ENCODE measurements at places on chromosomes 5 and 9. TPM values are rescaled to one million over a fixed set of nuclear protein-coding genes. Genes with fewer than 3 reads are reported as not detected.

The CCDC69 gene
- polyA plus RNA-seq: 70.7 TPM

The PCA3 gene
- 0.07 TPM for polyA plus RNA-seq

The OTULINL gene
- 0.52 TPM for polyA plus RNA-seq

The EHMT1 gene
- polyA plus RNA-seq: 29.0 TPM

The ORM2 gene
- not detected for polyA plus RNA-seq

The GABBR2 gene
- polyA plus RNA-seq: 0.08 TPM

The SERF1A gene
- polyA plus RNA-seq: 1.8 TPM

The BTNL8 gene
- not detected for polyA plus RNA-seq

The MED10 gene
- polyA plus RNA-seq: 98.1 TPM

The IFNA21 gene
- polyA plus RNA-seq: not detected

The NIPAL4 gene
- 0.03 TPM for polyA plus RNA-seq

The IL11RA gene
- 8.8 TPM for polyA plus RNA-seq

The HSD17B4 gene
- polyA plus RNA-seq: 66.8 TPM

The PCDHB13 gene
- 0.06 TPM for polyA plus RNA-seq

The DND1 gene
- polyA plus RNA-seq: 0.37 TPM

The SLC4A9 gene
- not detected for polyA plus RNA-seq

The TRIM7 gene
- polyA plus RNA-seq: 37.7 TPM

The IGFBPL1 gene
- polyA plus RNA-seq: not detected

The TLX3 gene
- polyA plus RNA-seq: not detected

The CSF1R gene
- polyA plus RNA-seq: 1.6 TPM

The PLAC8L1 gene
- not detected for polyA plus RNA-seq

The C5orf58 gene
- not detected for polyA plus RNA-seq

The SVEP1 gene
- 1.9 TPM for polyA plus RNA-seq

The GPRIN1 gene
- polyA plus RNA-seq: 1.2 TPM

The TSLP gene
- polyA plus RNA-seq: 1.6 TPM

The VLDLR gene
- polyA plus RNA-seq: 7.9 TPM

The CATSPER3 gene
- polyA plus RNA-seq: 0.73 TPM

The IFNK gene
- polyA plus RNA-seq: not detected

The ACTBL2 gene
- polyA plus RNA-seq: not detected

The FAM174A gene
- 55.1 TPM for polyA plus RNA-seq

The NMUR2 gene
- not detected for polyA plus RNA-seq

The IL9 gene
- polyA plus RNA-seq: not detected
